Vagina (tissue), 2 donors: ENCODE measurements at places on chromosomes 6 and 20.

DNA sequence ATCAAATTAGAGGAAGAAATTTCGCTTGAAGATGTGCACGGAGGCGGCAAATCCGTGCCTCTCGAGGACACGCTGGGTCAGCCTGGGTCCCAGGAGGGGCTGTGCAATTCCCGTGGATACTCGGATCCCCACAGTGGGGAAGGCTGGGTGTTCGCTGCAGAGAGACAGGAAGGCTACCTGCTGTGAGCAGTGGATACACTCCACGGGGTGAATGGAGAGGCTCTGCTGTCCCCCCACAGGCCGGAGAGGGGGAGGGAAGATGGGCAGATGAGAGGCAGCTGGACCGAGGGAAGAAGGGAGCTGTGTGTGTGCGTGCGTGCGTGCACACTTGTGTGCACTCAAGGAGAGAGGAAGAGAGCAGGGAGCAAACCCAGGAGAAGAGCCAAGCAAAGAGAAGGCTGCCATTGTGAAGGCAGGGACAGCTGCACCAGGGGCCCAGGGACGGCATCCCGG, 57.3 kb downstream of the SULF2 start:
- no peak for DNase-seq

DNA sequence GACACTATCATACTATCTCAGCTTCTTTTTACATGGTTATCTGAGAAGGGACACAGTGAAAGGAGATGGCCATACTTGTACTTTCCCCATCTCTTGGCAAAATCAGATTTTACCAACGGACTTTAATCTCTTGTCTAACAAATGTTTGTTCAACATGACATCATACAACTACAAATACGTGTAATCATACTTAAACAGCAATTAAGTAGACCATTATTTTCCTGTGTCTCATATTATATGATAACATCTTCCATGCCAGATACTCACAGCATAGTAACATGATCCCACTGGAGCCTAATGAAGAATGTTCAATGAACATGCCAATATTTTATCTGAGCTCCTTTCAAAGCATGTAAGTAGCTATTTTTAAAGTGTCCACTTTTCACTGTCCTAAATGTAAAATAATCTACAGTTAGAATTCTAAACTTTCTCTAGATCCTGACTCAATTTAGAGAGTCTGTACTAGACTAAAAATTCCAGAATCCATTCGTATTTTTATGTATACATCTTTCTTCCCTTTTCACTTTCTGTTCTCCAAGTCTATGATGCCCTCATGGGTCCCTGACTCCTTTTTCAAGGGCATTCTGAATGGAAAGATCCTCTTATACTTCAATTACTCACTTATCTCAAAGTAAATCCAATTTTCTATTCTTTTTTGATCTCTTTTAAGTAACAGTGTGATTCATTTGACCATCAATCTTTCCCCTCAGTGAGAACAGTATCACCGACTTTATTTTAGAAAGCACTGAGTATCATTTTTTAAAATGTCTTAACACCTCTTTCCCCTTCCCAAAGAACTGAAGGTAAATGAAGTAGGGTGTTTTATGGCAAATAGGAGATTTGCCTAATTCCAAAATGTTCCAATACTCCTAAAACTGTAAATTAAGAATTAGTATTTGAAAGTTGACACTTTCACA, 133.5 kb downstream of the CDK19 start:
- DNase-seq: no peak

DNA sequence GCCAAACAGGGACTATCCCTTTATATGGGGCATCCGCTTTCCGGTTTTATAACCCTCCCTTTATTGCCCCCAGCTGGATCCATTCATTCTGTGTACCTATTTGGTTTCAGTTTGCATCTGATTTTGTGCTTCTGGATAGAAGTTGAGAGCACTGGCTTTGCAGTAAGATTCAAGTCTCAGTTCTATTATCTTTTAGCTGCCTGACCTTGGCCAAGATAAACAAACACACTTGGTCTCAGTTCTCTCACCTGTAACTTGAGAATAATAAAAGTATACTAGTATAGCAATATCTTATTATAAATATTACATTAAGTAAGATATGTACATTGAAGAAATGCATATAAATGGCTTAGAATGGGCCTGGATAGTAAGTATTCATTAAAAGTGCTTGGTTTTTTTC, 182.4 kb upstream of the TSHZ2 start:
- no peak for DNase-seq

DNA sequence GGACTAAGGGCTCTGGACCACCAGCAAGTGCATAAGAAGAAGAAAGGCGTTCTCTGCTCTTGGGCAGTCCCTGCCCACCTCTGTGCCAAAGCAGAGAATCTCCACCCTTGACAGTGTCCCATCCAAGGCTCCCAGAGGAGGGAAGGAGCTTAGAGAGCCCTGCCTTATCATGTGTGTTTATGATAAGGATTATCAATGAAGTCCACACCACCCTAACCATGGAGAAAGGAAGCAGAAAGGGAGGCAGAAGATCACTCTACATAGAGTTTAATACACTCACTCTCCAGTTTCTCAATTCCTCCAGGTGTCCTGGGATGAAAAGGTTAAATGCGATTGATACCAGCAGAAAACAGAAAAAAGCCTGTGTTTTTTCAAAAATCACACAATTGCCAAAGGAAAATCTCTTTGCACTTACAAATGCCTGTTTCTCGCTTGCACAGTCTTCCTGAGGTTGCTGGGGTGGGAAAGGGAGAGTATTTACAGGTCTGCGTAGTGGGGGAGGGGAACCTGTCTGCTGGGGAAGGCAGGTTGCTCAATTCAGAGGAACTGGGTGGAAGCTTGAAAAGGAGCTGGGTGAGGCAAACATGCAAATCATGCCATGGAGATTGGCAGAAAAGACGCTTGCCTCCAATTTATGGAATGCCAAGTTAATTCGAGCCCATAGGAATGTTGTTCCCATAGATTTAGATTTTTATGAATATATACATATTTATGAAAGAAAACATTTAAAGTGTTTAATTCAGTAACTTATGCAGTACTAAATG, 104.0 kb downstream of the EYA2 start:
- no peak for DNase-seq

DNA sequence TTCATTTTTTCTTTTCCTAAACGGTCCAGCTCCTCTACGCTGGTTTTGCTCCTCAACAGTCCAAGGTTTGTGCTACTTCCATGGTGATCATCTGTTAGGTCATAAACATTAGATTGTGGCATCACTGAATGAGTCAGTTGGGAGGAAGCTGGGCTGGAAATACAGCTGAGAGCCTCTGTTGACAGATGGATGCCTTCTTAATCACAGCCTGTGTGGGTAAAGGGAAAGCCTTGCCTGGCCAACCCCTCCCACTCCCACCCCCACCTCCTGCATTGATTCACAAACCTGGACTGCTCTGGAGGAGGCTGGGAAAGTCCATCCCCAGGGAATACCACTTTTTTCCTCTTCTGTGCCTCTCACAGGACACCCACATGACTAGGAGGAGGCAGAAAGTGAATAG, 180.6 kb upstream of the CCN2 start:
- no peak for DNase-seq
